ENCODE measurements at places on chromosomes 5 and 9.

GRCh38 chr5:174453690-174454089 lies 270.7 kb upstream of the MSX2 start:
- no peak for DNase-seq

GRCh38 chr5:130836729-130837649 lies 328.1 kb downstream of the HINT1 start:
- DNase-seq = no peak

GRCh38 chr9:97910357-97910756 lies 11.9 kb downstream of the TRMO start:
- DNase-seq = no peak

DNA sequence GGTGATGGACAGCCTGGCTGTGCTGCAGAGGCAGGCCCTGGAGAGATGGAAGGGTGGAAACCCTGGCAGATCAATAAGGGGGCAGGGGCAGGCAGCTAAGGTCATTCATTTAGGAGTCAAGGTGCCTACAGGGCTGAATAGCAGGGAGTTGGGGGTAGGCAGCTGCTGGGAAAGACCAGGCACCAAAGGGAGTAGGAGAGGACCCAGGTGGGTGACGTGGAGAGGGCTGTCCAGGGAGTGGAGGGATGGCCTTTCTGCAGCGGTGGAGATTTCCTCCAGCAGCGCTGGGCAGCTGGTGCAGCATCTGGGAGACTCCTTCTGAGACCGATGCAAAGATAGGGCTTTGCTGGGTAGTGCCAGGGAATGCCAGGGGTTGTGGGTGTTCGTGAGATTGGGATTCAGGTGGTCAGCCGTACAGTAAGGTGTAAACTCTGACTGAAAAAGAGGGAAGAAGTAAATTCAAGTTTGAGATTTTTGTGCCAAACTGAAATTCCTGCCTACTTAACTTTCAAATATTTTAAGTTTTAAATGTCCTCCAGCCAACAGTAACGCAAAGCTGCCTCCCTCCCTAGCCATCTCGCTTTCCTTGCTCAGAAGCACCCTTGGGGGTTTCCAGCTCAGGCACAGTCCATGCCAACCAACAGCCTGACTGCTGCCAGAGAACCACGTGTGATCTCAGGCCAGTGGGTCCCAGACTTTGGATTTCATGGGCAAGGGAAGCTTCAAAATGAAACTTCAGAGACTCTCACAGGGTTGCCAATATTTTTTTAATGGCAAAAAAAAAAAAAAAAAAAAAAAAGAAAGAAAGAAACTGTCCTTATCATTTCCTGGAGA lies 18.6 kb upstream of the ANGPTL2 start:
- no peak for DNase-seq

GRCh38 chr9:126295082-126295477 lies 31.5 kb upstream of the MVB12B start:
- no peak for DNase-seq

GRCh38 chr5:178466342-178466741 lies 123.9 kb downstream of the COL23A1 start:
- no peak for DNase-seq

DNA sequence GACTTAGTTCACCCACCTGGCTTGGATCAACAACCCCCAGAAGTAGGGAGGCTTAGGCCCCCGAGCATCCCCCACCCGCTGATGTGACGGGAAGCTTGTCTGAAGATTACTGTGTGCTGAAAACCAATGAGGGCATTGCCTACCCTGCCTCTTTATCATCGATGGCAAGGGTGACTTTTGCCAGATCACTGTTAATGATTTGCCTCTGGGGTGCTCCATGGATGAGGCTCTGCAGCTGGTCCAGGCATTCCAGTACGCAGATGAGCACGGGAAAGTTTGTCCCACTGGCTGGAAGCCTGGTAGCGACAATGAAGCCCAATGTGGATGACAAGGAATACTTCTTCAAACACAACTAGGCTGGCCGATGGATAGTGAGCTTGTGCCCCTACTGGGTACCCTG lies 22.0 kb downstream of the RUFY1 start:
- no peak for DNase-seq

- peak; percentile 61 for DNase-seq
These were observed 12.7 kb upstream of the CCL27 start for GRCh38 chr9:34675048-34675714.

DNA sequence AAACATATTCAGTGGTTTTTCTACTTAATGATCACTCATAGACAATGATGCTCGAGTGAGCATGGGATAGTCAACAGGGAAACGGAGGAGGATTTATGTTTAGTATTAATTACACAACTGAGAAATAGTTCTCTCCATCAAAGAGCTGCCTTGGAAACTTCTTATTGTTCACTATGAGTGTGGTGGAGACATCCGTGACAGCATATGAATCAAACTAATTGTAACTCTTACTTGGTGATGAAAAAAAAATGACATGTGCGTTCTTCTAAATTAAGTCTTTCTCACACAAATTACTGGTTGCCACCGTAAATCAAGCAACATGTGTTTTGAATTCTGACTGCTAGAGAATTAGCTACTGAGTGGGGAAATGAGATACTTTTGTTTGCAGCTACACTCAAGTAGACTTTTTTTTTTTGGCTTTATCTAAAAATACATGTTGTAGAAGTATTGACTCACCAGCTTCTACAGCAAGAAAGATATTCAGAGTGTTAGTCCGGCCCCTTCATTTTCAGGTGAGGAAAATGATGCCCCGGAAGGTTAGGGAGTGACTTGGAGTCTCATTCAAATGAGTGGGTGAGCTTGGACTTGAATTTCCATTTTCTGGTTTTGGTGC lies 179.4 kb downstream of the CFAP90 start:
- no peak for DNase-seq

DNA sequence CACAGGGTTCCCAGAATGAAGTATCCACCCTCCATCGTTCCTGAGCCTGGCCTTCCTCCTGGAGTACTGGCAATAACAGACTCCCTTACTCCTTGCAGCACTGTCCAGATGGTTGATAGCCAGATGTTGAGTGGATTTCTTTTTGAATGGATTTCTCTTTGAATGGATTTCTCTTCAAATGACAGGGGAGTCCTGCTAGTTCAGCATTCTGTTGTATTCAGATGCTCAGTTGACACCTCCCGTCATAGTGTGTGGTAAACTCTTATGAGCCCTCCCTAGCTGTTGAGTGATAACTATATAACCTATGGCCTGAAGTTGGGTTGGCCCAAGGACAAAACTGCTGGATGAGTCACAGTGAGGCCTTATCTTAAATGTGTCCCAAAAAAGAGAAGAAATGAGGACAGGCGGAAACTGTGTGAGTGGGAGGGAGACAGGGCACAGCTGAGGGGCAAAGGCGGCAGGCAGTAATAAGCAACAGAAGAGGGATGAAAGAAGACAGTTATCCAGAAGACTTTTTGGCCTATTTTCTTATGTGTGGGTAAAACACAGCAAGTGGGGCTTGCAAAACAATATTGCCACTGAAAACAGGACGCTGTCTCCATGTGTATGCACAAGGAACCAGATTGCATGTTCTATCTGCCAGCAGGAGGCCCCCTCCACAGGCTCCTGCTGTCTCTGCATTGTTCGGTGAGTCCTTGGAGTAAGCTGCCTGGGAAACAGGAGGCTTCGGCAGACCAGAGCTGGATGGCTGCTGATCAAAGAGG lies 209.5 kb upstream of the S1PR3 start:
- no peak for DNase-seq

Measured in activated T-cell treated with anti-CD3 and anti-CD28 coated beads for 48 hours (primary cell).